ENCODE measurements at places on chromosomes 3 and 15.

GRCh38 chr3:71581457-71582035 is 2.0 kb downstream of the FOXP1 start:
- DNase-seq, result no peak

- no peak for DNase-seq
Measured at GRCh38 chr3:11641683-11642430, 1.9 kb downstream of the VGLL4 start.

- peak; percentile 11 for DNase-seq
Measured at GRCh38 chr15:89971592-89971997, 29.5 kb upstream of the ZNF710 start.

DNA sequence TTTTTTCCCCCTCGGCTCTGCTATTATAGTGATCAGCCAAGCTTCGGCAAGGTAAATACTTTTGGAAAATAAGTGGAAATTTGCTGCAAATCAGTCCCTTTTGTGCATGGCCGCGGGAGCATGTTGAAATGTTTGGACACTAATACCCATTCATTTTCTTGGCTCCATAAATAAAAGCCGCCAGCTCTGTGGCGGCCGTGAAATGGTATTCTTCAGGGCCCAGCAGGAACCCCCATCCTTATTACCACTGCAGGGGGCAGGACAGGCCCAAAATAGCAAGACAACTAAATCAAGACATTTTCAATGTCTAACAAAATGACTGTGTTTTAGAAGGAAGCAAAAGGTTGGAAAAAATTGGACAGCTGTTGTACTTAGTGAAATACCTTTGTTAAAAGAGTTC is 362.3 kb downstream of the NR2F2 start:
- DNase-seq, result no peak

GRCh38 chr15:93274257-93274656 is 185.2 kb upstream of the RGMA start:
- no peak for DNase-seq

All from effector memory CD4-positive, alpha-beta T cell (primary cell).